NCI-H526 (cell line): ENCODE measurements at places on chromosomes 11 and 22.

DNA sequence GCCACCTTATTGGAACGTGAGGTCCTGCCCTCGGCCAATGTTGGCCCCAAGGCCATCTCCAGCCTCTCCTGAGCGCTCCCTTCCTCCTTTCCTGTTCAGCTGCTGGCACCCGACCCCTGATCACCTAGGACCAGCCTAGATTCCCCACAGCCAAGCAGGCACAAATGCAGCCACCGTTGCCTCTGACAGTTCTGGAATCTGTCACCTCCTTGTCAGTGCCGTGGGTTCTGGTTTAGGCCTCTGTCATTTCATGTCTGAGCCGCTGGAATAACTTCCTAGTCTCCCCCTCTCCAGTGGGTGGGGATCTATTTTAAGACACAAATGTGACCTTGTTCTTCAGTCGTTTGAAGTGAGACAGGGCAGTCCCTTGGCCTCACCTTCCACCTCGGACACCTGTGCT is 29.7 kb downstream of the FADS3 start:
- no peak for DNase-seq

GRCh38 chr11:126246636-126247035 is 22.1 kb downstream of the SRPRA start:
- DNase-seq, result no peak

DNA sequence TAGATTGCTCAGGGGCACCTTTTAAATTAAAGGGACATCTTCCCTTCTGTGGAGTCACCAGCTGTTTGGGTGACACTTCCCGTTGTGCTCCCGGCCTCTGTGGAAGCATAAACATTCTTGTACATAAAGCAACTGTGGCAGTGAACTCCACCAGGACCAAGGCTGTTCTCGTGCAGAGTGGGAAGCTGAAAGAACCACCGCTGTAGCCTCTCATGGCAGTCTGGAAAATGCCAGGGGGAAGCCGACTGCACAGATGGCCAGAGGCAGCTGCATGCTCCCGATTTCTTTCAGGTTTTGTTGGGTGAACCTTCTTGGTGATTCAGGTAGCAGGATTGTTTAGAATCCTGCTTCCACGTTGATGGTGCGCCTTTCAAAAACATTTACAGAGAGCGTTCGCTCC is 10.3 kb downstream of the UBASH3B start:
- no peak for DNase-seq

- peak; percentile 18 for DNase-seq
Measured at GRCh38 chr11:85086504-85087284, 540.5 kb downstream of the DLG2 start.

- DNase-seq, result no peak
Measured at GRCh38 chr11:43907028-43907975, 26.7 kb downstream of the ALKBH3 start.

DNA sequence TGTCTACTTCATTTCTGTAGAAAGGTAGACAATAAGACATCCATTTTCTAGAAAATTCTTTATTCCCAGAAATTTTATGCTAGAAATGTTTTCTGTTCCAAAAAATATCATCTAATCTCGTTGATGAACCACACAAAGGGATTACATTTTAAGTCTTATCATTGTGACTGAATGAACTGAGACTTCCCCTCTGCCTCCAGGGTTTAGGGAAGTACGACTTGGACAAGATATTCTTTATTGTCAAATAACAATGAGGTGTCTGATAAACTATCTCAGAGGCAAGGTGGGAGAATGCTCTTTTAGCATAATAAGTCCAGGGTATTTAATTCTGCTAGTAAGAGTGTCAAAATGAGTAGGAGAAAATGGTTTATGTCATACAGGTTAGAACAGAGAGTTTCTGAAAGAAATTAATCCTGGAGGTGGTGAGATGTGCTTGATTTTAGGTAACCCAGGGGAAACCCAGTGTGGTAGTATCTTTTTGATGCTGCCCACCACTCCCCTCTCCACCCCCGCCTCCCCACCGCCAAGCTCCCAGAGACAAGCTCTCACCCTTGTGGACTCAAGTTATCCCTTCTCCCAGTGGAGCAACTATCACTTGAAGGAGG is 100.6 kb downstream of the CD44 start:
- no peak for DNase-seq

- DNase-seq, result peak; percentile 70
Measured at GRCh38 chr11:131198161-131199014, 172.0 kb upstream of the NTM start.

GRCh38 chr11:2346014-2346413 is 31.1 kb upstream of the CD81 start:
- DNase-seq, result no peak

DNA sequence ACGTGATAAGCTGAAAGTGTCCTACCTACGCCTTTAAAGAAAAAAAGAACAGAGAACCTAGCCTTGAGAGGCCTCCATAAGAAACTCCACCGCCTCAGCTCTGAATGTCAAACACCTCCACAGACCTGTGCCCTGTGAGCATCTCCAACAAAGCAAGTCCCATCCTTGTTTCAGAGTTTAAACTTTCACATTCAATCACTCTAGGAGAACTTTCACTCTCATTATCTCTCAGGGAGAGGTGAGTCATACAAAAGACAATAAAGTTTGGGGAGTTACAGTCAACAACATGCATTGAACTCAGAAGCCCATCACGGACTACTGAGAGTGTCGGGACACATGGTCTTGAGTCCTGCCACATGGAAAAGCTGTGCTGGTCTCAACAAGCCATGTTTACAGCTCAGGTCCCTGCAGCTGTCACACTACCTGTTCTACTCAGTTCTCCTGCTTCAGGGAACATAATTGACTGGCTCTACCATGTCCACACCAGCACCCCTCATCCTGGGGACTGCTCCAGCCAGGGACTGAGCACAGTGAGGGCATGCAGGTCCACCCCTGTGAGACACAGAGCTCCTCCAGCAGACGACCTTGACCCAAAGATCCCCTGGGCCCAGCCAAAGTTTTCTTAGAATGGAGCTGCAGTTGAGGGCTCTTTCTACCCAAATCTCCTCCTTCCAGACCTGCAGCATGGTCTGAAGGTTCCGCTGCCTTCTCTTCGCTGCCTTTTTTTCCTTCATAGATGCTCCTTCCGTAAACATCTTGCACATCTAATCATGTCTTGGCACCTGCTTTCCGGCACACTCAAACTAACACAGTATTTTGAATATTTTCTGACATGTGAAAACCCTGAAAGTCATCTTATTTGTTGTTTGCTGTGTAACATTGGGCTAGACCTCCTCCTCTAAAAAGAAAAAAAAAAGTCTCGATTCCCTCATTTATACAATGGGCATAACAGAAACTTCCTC is 114.9 kb downstream of the ETS1 start:
- no peak for DNase-seq

DNA sequence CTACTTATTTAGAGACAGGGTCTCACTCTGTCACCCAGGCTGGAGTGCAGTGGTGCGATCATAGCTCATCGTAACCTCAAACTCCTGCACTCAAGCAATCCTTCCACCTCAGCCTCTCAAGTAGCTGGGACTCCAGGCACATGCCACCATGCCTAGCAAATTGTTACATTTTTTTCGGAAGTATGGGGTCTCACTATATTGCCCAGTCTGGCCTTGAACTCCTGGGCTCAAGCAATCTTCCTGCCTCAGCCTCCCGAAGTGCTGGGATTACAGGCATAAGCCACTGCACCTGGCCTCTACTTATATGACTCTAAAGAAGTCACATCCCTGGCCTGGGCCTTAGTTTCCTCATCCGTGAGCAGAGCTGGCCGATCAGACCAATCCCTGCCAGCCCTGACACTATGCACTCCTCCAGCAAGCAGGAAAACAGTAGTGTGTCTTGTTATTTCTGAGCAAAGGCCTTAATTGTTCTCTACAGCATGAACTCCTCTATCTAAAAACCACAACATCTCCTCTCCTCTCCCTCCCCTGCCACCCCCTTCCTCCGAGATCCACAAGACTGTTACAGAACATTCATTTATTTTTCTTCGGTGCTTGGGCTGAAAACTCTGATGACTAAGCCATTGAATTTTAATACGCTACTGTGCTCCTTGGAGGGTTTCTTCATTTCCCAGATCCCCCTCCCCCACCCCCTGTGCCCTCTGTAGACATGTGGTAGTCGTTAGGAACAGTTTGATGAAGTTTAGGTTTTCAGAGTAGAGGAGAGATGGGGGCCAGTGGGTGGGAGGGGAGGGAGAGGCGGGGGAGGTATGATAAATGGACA is 91.5 kb downstream of the ABTB2 start:
- no peak for DNase-seq

- DNase-seq, result no peak
Measured at GRCh38 chr11:10318527-10318802, 13.6 kb downstream of the ADM start.

DNA sequence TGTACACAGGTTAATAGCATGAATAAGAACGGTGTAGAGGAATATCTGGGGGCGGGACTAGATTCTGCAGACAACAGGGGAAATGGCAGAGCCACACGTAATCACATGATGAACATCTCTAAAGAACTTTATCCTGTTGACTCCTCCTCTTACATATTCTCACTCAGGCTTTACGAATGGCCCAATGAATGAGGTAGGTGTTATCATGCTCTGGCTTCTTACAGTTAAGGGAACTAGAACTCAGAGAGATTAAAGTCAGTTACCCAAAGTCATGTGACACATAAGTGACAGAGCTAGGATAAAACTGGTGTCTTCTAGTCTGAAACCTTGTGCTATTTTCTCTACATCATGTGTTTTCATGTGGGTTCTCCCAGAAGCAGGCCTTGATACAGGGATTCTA is 49.0 kb upstream of the BMAL1 start:
- DNase-seq, result no peak

DNA sequence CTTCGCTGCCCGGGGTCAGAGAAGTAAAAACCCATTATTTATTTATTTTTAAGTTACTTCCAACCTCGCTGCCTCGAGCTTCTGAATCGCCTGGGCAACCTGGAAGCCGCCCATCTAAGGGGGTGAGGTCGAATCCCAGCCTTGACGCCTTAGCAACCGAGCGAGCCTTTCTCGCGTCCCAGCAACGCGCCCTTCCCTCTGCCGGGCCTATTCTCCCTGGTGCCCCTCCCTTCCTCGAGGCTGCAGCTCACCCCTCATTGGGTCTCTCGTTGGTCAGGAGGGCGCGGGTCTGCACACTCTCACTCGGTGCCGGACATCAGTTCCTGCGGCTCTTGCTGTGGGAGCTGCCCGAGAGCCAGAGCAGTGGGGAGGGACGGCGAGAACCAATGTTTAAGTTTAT is at the start of gene CCDC81:
Gene CCDC81, plus strand, starts transcription at position 302 of the 400 bp plus-strand sequence. CDS start 277 bp downstream, outside the sequence.
- DNase-seq, result no peak

DNA sequence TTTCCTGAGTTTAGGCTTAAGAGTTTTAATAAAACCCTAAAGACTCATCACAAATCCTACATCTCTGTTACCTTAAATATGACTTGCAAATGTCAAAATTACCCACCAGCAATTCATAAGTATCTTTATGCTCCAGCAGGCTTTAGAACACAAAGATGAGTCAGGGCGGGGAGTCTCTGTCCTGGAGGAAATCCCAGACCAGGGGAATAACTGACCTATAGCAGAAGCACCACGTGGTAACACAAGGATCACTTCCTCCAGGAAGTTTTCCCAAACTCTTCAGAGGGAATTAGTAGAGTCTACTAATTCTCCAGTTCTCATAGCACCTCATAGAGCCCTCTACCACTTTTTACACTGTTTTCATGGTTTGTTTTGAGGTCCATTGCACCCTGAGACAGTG is 217.0 kb downstream of the NAV2 start:
- DNase-seq, result peak; percentile 30

GRCh38 chr11:78351979-78352841 is 65.4 kb downstream of the GAB2 start:
- no peak for DNase-seq

DNA sequence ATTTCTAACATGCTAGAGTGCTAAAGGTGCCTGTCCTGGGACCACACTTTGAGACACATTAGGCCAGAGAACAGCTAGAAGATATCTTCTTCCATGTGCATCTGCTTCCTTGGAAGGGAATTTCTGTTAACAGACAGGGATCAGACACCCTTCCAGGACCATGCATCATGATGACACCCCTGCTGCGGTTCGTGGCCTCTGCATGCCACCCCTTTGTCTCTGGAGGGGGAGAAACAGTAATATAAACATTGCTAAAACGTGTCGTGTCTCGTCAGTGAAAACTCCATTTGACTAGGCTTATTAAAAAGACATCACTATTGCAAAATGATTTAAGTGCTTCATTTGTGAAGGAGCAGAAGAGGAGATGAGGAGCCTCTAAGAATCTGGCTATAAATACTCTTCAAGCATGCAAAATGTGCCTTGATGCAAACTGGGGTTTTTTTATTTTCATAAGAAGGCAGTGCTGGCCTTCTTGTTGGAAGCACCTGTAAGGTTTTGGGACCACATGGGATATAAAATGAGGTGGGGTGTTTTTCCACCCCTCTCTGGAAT is 141.6 kb downstream of the MYO18B start:
- no peak for DNase-seq
